ENCODE measurements at places on chromosomes 13 and 19. TPM values are rescaled to one million over a fixed set of nuclear protein-coding genes. Genes with fewer than 3 reads are reported as not detected.

DNA sequence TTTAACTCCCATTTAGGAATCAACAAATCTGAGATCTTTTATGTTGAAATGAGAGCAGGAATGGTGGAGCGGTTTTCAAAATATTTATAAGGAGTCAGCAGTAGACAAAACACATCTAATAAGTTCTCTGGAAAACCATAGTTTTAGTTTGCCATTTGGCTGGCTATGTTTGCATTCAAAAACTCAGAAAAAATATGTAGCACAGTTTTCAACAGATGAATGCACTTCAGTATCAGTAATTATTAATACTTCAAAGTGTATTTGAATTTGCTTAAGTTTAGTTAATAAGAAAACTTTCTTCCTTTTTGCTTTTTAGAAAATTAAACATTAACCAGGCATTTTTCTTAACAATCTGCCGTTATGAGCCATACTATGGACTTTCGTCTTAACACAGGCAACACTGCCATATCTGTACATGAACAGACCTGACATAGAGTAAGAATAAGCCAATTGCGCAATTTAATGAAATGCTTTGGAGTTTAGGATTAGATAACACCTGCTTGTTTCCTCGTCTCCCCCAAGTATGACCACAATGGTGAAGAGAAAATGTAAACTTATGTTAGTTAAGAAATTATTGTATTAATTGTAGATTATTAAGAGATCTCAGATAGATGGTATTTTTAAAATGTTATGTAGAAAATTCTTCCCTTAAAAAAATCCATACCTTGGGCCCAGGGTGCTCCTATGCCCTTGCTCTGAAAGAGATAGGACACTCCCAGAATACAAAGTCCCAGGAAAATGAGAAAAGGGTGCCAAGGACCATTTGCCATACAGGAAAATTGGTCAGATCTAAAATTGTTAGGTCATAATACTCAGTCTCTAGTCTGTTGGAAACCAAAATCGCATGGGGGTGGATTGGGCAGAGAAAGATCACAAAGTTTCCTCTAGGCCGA, 552.3 kb upstream of the ARGLU1 start:
- no peak overlapping the region for H3K27ac ChIP-seq
- H3K4me1 ChIP-seq = no peaks in the 10 kb centered on the region
- no peaks in the 10 kb centered on the region for H3K36me3 ChIP-seq
- DNase-seq = no peak
- no peak overlapping the region for H3K4me3 ChIP-seq

Gene CYP4F3
- not detected for polyA plus RNA-seq

- no peak for DNase-seq
- no peaks in the 10 kb centered on the region for H3K27me3 ChIP-seq
- peaks cover 36% of the 10 kb centered on the region for H3K36me3 ChIP-seq
- H3K27ac ChIP-seq = no peak overlapping the region
- no peak overlapping the region for H3K4me3 ChIP-seq
- H3K4me1 ChIP-seq = peaks cover 25% of the 10 kb centered on the region
Measured at GRCh38 chr19:35720648-35721047, 2.8 kb downstream of the KMT2B start.

Gene IGFLR1
- polyA plus RNA-seq = 96.7 TPM

- H3K27me3 ChIP-seq = no peaks in the 10 kb centered on the region
- no peaks in the 10 kb centered on the region for H3K4me1 ChIP-seq
- H3K4me3 ChIP-seq = no peak overlapping the region
- DNase-seq = no peak
- no peak overlapping the region for H3K27ac ChIP-seq
Measured at GRCh38 chr13:45184693-45185092, 16.2 kb downstream of the KCTD4 start.

- H3K27ac ChIP-seq = no peak overlapping the region
- DNase-seq = no peak
- H3K4me1 ChIP-seq = no peaks in the 10 kb centered on the region
- H3K27me3 ChIP-seq = no peaks in the 10 kb centered on the region
Measured at GRCh38 chr13:71137101-71137500, 729.9 kb downstream of the DACH1 start.

Gene SLAIN1
- 43.3 TPM for polyA plus RNA-seq

DNA sequence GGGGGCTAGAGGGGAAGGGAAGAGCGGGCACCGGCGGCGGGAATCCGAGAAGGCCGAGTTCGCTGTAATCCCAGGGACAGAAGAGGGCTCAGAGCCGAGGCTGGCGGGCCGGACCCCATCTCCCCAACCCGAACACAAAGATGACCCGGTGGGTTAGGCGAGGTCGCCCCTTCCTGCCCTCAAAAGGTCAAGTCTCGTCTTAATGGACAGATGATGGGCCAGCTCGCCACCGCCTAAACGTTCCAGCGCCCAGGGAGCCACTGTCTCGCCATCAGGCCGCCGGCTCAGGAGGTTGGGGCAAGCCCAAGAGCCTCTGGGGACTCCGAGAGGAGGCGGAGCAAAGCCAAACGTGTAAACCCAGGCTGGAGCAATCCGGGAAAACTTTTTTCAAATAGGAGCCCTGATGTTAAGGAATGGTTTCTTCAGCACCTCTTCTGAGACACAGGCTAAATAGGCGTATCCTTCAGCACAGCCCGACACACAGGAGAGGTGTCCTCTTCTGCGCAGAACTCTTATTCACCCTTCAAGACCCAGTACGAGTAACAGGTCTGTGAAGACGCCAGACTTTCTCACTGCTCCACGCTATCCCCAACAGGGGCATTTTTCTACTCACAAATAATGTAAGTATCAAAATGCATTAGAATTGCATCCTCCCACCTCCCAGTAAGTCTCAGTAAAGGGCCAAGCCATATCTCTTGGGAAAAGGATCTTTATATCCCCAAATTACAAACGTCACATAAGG, 6.3 kb upstream of the POU4F1 start:
- no peak for DNase-seq
- H3K4me1 ChIP-seq = peaks cover 19% of the 10 kb centered on the region
- H3K27ac ChIP-seq = no peak overlapping the region
- H3K36me3 ChIP-seq = no peaks in the 10 kb centered on the region
- peaks cover 51% of the 10 kb centered on the region for H3K27me3 ChIP-seq
- peak overlapping the region; percentile 33 for H3K4me3 ChIP-seq

DNA sequence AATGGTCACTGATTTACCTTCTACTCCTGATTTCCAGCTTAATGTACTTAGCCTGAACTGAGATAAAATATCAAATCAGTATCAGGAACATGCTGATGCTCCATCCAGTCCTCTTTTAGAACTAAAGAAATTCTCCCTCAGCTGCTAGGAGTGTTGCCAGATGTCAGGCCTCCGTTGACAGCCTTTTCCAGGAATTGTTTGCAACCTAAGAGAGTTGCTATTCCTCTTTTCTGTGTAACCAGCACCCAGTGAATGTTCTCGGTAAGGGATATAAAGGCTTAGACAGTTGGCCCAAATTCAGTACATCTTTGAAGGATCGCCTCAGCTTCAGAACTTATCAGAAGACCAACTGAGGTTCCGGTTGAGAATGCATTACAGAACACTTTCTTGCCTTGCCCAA, 559.0 kb downstream of the PCDH17 start:
- no peaks in the 10 kb centered on the region for H3K36me3 ChIP-seq
- H3K4me1 ChIP-seq = no peaks in the 10 kb centered on the region
- H3K27ac ChIP-seq = no peak overlapping the region
- H3K4me3 ChIP-seq = no peak overlapping the region
- DNase-seq = no peak
- no peaks in the 10 kb centered on the region for H3K27me3 ChIP-seq

Gene C19orf47
- polyA plus RNA-seq = 9.5 TPM

GRCh38 chr13:26259634-26260033, 5.7 kb downstream of the CDK8 start:
- H3K27ac ChIP-seq = no peak overlapping the region
- no peaks in the 10 kb centered on the region for H3K36me3 ChIP-seq
- peaks cover 15% of the 10 kb centered on the region for H3K4me1 ChIP-seq
- no peak for DNase-seq
- H3K27me3 ChIP-seq = no peaks in the 10 kb centered on the region
- H3K4me3 ChIP-seq = no peak overlapping the region

GRCh38 chr13:97148894-97149293, 73.2 kb upstream of the MBNL2 start:
- no peak overlapping the region for H3K4me3 ChIP-seq
- no peak for DNase-seq
- no peaks in the 10 kb centered on the region for H3K4me1 ChIP-seq
- H3K27ac ChIP-seq = no peak overlapping the region
- no peaks in the 10 kb centered on the region for H3K27me3 ChIP-seq
- no peaks in the 10 kb centered on the region for H3K36me3 ChIP-seq

DNA sequence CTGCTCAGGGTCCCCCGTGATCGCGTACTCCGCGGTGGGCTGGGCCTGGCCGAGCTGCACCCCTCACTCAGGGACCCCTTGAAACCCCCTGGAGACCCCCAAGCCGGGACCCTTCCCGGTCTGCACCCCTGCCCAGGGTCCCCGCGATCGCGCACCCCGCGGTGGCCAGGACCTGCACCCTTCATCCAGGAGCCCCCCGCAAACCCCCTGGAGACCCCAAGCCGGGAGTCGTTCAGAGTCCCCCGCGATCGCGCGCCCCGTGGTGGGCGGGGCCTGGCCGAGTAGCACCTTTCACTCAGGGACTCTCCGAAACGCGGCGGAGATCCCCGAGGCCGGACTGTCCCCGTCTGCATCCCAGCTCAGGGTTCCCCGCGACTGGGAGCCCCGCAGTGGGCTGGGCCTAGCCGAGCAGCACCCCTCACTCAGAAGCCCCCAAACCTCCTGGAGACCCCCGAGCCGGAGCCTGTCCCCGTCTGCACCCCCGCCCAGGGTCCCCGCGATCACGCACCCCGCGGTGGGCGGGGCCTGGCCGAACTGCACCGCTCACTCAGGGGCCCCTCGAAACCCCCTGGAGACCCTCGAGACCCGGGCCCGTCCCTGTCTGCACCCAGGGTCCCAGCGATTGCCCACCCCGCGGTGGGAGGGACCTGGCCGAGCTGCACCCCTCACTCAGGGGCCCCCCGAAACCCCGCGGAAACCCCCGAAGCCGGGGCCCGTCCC, 748 bp downstream of the LMNB2 start:
- peaks cover 15% of the 10 kb centered on the region for H3K4me1 ChIP-seq
- no peaks in the 10 kb centered on the region for H3K27me3 ChIP-seq
- H3K4me3 ChIP-seq = peak overlapping the region; percentile 78
- peak overlapping the region; percentile 74 for H3K27ac ChIP-seq
- DNase-seq = peak; percentile 69

GRCh38 chr13:102816708-102817107, 17.8 kb downstream of the BIVM start:
- no peak for DNase-seq
- no peaks in the 10 kb centered on the region for H3K36me3 ChIP-seq
- no peaks in the 10 kb centered on the region for H3K27me3 ChIP-seq
- H3K4me3 ChIP-seq = no peak overlapping the region
- H3K27ac ChIP-seq = no peak overlapping the region

DNA sequence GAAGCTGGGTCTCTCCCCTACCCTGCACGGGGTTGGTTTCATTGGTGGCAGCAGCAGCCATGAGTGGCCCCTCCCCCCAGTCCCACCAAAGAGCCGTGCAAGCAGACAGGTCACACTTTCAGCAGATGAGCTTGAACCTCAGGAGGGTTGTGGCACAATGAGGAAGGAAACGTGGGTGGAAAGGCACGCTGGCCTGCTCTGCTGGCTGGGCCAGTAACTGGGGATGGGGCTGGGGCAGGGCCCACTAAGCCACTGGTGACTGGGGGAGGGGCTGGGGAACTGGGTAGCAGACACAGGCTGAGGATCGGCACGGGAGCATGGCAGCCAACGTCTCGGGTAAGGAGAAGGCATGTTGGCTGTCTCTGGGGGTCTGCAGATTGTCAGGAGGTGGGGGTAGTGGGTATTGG, at the start of gene P2RY11:
Gene P2RY11, plus strand, starts transcription at position 289 of the 407 bp plus-strand sequence. Its CDS starts 29 bp downstream, at position 318.
- peaks cover 48% of the 10 kb centered on the region for H3K36me3 ChIP-seq
- peak; percentile 83 for DNase-seq
- H3K4me1 ChIP-seq = peaks cover 55% of the 10 kb centered on the region
- no peaks in the 10 kb centered on the region for H3K27me3 ChIP-seq
- no peak within 1 kb of the TSS for H3K4me3 ChIP-seq
- H3K27ac ChIP-seq = peak within 1 kb of the TSS; percentile 77

- H3K27ac ChIP-seq = no peak overlapping the region
- H3K4me3 ChIP-seq = no peak overlapping the region
- H3K36me3 ChIP-seq = no peaks in the 10 kb centered on the region
- H3K4me1 ChIP-seq = no peaks in the 10 kb centered on the region
Measured at GRCh38 chr13:110228936-110229904, 77.7 kb downstream of the COL4A1 start.

GRCh38 chr13:87894059-87894458, 222.9 kb downstream of the SLITRK5 start:
- no peak overlapping the region for H3K27ac ChIP-seq
- H3K4me3 ChIP-seq = no peak overlapping the region
- DNase-seq = no peak
- no peaks in the 10 kb centered on the region for H3K36me3 ChIP-seq
- no peaks in the 10 kb centered on the region for H3K27me3 ChIP-seq

GRCh38 chr13:26401578-26402021, 147.7 kb downstream of the CDK8 start:
- no peak overlapping the region for H3K4me3 ChIP-seq
- no peaks in the 10 kb centered on the region for H3K27me3 ChIP-seq
- peaks cover 4% of the 10 kb centered on the region for H3K36me3 ChIP-seq
- H3K4me1 ChIP-seq = no peaks in the 10 kb centered on the region

GRCh38 chr19:45715139-45715538, 15.6 kb downstream of the FBXO46 start:
- no peaks in the 10 kb centered on the region for H3K27me3 ChIP-seq
- no peak for DNase-seq
- peaks cover 24% of the 10 kb centered on the region for H3K4me1 ChIP-seq
- no peaks in the 10 kb centered on the region for H3K36me3 ChIP-seq
- no peak overlapping the region for H3K27ac ChIP-seq

DNA sequence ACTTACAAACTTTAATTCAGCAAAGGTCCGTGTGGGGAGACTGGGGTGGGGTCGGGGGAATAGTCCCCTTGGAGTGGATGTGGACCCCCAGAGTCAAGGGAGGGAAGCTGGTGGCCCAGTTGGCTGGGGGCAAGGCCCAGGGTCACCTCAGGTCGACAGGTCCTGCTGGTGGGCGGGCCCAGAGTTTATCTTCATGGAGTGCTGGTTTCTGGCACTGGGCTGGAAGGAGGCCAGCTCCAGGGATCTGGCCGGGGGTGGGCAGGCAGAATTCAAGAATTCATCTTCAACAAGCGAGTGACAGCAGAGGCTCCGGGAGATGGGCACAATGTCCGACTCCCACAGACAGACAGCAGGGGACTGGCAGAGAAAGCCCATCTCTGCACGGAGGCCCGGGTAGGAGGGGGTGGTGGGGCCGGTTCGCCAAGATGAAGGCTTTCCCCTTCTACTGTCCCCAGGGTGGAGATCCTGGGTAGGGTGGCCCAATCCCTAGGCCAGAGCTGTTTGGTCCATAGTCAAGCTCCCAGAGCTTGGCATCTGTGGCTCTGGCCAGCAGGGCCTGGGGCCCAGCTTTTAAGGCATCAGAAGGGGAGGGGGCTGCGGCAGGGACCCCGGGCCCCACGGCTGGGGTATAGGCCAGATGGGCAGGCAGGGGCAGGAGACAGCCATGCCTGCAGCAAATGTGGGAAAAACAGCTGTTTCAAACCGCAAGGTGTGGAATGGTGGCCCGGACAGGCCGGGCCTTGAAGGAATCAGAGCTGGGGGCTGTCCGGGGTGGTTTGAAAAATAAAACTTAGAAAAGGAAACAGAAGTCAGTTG, 622 bp upstream of the FDX2 start:
- peaks cover 4% of the 10 kb centered on the region for H3K4me1 ChIP-seq
- peak overlapping the region; percentile 74 for H3K4me3 ChIP-seq
- H3K36me3 ChIP-seq = peaks cover 16% of the 10 kb centered on the region

Gene ATXN8OS
- polyA plus RNA-seq = not detected

Gene FAM216B
- polyA plus RNA-seq = not detected
